Activated CD8-positive, alpha-beta memory T cell treated with anti-CD3 and anti-CD28 coated beads, Interleukin-2, amount 50 U/mL, for 4 hours (primary cell): ENCODE measurements at places on chromosomes 12 and 14.

GRCh38 chr14:50594577-50595316, 34.8 kb downstream of the ATL1 start:
- no peak for DNase-seq

DNA sequence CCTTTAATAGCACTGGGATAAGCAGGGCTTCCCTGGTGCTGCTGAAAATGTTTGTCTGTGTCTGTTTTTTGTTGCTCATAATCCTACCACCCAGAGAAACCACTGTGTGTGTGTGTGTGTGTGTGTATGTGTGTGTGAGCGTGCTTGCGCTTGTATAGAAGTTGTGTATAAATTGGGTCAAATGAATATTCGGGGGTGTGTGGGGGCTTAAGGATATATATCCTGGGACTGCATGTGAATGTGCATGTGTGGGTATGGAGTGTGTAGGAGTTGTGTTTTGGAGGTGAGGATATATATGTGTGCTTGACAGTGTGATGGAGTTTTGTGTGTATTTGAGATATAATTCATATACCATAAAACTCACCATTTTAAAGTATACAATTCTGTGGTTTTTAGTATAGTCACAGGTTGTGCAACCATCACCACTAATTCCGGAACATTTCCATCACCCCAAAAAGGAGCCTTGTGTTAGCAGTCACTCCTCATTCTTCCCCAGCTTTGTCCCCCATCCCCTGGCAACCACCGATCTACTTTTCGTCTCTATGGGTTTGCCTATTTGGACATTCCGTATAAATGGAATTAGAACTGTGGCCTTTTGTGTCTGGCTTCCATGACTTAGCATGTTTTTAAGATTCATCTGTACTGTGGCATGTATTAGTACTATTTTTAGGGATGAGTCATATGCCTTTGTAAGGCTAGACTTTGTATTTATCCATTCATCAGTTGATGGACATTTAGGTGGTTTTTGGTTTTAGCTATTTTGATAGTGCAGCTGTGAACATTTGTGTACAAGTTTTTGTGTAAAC, 25.6 kb downstream of the TCTN1 start:
- no peak for DNase-seq

GRCh38 chr12:84825149-84825548, 87.5 kb downstream of the SLC6A15 start:
- DNase-seq = no peak

DNA sequence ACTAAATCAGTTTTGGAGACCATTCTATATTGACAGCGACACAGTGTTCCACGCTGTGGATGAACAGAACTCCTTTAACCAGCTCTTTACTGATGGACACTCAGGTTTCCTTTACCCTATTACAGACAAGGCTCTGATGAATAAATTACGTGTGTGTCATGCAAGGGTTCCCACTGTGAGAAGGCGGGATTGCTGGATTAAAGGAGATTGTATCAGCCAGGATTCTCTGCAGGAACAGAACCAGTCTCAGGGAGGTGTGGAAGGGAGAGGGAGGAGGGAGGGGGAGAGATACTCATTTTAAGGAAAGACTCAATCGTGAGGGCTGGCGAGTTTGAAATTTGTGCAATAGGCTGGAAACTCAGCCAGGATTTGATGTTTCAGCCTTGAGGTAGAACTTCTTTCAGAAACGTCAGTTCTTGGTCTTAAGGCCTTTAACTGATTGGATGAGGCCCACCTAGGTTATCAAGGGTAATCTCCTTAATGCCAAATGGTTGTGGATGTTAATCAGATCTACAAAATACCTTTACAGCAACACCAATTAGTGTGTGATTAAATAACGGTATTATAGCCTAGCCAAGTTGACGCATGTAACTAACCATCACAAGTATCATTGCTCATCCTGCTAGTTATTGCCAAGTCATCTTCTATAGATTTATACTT, 104.0 kb downstream of the GCH1 start:
- no peak for DNase-seq

DNA sequence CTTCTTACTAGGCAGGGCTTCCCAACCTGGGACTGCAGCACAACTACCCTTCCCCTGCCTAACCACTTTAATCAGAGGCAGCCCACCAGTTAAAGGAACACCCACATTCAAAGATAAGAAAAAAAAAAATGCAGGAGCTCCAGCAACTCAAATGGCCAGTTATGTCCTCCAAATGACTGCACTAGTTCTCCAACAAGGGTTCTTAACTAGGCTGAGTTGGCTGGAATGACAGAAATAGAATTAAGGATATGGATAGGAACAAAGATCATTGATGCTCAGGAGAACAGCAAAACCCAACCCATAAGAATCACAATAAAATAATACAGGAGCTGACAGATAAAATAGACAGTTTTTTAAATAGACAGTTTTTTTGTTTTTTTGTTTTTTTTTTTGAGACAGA, 154.2 kb downstream of the PLCZ1 start:
- DNase-seq = no peak

- no peak for DNase-seq
Measured at GRCh38 chr12:80018119-80018518, 81.2 kb upstream of the OTOGL start.

GRCh38 chr12:4091016-4091743, 182.4 kb upstream of the CCND2 start:
- DNase-seq = no peak
